ENCODE measurements at places on chromosomes 6 and 20.

DNA sequence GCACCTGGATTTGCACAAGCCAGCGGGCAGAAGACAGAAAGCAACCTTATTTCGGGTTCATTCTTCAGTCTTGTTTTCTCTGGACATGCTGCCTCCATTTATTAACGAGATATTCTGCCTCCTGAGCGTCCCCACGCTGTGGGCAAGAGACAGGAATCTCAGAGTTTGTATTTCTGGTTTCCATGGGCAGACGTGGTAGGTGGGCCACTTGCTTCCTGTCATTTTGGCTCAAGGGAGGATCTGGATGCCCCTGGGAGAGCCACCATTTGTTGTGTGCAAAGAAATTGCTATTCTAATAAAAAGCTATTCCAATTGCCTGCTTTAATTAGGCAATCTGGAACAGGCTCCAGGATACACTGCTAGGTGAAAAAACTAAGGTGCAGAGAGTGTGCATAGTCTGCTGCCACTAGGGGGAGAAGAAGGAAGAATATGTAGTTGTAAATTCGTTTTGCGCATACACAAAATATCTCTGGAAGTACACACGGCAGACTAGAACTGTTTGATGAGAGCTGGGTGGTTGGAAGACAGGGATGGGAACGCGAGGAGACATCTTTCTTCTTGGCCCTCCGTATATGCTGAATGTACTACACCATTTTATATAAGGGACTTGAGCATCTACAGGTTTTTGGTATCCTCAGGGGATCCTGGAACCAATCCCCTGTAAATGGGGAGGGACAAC is 30.1 kb upstream of the SLC16A10 start:
- DNase-seq: peak; percentile 4

DNA sequence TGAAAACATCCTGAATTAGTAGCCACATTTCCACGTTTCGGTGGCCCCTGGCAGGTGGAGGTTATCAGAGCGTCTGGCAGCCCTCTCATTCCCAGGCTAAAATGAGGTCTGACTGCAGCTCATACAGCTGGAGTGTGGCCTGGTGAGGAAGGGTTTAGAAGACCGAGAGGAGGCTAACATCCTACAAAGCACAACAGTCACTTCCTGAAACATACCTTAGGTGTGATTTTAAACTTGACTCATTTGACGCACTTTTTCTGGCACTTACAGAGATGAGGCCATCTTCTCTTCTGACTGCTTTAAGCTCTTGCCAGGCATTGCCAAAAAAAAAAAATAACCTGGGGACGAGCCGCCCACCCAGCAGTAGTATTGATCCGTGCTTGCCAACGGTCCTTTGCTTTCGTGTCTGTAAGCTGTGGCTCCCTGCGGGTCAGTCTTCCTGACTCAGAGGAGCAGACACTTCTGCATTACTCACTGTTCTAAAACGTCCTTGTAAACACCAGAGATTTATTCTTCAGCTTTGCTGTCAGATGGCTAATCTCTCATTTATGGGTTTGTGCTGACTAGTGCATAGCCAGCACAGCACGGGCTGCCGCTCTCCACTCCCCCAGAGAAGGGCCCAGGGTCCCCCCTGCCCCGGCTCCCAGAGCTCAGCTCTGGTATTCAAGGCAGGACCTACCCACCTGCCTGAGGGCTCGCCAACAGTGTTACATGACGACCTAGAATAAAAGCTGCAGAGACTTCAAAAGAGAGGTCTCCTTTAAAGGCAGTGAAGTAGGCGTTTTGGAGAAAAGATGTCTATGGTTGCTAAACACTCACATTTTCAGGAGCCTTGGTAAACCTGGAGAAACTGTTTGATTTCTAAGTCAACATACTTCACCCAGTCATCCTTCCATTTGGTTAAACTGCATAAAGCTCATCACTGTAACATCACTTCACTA is 78.5 kb upstream of the FRMD1 start:
- peak; percentile 38 for DNase-seq

- DNase-seq: no peak
Measured at GRCh38 chr6:12958052-12958706, 241.6 kb downstream of the PHACTR1 start.

DNA sequence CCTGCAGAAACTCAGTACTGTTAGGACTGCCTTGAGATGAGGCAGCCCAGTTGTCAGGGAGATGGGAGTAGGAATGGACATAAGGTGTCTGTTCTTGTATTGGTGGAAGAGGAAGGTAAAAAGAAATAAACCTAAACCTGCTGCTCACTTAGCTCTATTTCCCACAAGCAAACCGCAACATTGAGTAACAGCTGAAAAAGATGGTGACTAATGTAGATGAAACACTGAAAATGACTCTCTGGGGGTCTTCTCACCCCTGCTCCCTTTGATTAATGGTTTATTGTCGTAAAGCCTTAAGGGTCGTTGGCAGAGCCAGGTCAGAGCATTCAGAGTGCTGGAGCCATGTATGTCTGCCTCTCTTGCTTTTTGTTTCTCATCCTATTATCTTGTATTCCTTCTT is 87.5 kb downstream of the FOXO3 start:
- DNase-seq: no peak

DNA sequence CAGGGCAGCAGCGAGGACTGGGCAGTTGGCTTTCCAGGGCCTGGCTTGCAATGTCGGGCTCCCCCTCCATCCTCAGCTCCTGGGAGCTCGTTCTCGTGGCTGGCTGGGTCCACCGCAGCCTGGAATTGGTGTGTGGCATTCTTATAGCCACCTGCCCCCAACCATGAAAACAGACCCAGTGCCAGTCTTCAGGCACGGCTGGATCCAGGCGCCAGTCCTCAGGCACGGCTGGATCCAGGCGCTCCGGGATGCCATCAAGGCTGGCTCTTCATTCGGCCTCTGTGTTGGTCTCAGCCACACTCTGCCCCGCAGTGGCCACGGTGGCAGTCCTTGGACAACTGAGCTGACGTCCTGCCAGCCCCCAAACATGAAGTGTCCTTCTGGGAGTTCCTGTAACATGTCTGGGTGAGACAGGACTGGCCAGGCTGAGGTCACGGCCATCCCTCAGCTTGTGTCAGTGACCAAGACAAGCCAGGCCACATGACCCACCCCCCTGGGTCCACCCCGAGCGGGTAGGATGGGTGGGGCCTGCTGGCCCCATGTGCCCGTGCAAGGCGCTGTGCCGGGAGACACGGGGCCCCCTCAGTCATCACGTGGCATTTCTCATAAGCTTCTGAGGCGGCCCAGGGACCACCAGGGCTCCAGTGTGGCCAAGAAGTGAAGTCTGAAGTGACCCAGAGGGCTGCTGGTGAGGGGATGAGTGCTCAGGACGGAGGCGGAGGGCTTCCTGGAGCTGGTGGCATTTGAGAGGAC is 99.0 kb downstream of the TAF4 start:
- no peak for DNase-seq

- peak; percentile 14 for DNase-seq
Measured at GRCh38 chr6:144408161-144408560, 123.0 kb downstream of the UTRN start.

GRCh38 chr6:113142671-113143174 is 714.4 kb upstream of the MARCKS start:
- DNase-seq: no peak

GRCh38 chr6:47153404-47153755 is 111.2 kb upstream of the ADGRF1 start:
- no peak for DNase-seq

DNA sequence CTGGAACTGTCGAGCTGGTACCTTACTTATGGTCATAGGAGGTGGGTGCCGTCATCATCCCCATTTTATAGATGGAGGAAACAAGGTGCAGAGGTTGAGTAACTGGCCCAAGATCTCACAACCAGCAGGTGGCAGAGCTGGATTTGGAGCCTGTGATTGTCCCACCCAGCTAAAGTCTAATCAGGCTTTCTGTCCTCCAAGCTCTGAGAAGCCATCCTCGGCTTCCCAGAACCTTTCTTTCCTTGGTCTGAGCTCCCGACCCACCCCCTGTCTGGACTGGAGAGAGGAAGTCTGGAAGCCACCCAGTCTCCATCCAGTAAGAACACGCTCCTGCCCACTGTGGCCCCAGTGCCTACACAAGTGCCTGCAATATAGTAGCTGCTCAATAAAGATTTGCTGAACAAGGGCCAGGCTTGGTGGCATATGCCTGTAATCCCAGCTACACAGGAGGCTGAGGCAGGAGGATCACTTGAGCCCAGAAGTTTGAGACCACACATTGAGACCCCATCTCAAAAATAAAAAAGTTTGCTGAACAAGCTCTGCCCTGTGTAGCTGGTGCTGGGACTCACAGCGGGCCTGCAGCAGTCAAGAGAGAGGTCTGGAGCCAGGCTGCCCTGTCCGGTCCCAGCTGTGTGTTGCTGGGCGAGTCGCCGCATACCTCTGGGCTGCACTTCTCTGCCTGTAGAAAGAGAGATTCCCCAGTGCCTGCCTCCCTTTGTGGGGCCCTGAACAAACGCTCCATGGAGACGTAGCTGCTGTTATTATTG is 32.5 kb upstream of the DLGAP4 start:
- DNase-seq: no peak

DNA sequence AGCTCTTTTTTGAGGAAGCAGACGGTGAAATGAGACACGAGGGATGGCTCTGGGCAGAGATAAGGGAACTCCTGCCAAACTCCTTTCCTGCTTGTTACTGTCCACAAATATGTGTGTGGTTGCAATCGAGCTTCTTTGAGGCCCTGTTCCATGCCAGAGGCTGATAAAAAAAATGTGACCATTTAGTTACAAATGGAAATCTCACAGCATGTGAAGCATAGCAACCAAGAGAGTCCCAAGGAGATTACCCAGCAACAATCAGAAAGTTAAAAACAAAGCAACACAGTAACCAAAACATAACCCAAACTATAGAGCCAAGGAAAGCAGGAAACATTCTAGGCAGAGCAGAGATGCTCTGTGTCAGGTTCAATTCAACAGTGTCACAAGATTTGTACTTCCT is 35.4 kb upstream of the HMGN3 start:
- no peak for DNase-seq

- no peak for DNase-seq
Measured at GRCh38 chr6:158046201-158047126, 64.8 kb downstream of the SYNJ2 start.

DNA sequence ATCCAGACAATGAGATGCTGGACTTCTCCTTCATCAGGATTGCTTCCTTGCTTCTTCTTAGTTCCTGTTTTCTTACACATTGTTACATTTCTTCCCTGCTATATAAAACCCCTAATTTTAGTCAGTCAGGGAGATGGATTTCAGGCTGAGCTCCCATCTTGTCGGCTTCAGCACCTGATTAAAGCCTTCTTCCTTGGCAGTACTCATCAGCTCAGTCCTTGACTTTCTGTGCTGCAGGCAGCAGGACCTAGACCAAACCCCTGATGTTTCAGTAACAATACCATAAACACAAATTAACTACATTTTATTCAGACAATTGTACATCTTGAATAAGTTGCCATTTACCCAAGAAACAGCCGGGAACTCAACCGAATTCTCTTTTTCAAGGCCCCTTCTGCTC is 156.4 kb upstream of the RREB1 start:
- DNase-seq: no peak

- DNase-seq: no peak
Measured at GRCh38 chr6:49462599-49462926, 490 bp downstream of the MMUT start.

DNA sequence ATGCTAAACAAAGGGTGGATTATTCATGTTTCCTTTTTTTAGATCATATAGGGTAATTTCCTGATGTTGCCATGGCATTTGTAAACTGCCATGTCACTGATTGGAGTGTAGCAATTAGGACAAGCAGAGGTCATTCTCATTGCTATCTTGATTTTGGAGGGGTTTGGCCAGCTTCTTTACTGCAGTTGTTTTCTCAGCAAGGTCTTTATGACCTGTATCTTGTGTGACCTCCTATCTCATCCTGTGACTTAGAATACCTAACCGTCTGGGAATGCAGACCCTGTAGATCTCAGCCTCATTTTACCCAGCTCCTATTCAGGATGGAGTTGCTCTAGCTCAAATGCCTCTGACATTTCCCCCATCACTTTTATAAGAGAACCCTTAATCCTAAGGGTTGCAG is 53.6 kb downstream of the CDS2 start:
- DNase-seq: no peak

DNA sequence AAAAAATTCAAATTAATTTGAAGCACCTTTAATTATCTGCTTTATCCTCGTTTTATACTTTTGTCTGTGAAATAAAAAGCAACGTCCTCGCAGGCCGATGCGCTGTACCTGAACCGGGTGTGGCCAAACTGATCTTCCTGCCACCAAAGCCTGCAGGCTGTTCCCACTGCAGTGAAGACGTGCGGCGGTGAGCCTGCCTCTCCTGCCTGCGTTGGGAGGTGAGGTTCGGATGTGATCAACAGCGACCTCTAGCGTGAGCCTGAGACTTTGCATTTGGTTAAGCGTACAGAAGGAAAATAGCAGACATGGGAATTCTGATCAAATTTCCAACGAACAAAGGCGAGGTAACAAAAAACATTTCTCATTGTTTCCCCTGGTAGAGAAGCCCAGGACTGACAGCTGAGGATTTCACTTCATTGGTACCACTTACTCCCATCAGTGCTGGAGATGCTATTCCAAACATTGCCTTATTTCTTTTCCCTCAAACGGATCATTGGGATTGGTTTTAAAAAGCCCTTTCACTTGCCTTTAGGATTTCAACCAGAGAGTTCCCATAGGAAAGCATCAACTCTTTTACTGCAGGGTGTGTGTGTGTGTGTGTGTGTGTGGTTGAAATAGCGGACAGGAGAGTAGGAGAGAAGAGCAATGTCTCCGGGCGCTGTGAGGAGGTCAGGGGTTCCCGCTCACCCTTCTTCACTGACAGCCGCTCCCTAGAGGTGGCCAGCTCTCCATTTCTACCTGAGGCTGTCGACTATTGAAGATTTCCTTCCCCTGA is 56.6 kb upstream of the CCN6 start:
- peak; percentile 80 for DNase-seq

- DNase-seq: no peak
Measured at GRCh38 chr6:167495506-167496401, 170.9 kb downstream of the TTLL2 start.

DNA sequence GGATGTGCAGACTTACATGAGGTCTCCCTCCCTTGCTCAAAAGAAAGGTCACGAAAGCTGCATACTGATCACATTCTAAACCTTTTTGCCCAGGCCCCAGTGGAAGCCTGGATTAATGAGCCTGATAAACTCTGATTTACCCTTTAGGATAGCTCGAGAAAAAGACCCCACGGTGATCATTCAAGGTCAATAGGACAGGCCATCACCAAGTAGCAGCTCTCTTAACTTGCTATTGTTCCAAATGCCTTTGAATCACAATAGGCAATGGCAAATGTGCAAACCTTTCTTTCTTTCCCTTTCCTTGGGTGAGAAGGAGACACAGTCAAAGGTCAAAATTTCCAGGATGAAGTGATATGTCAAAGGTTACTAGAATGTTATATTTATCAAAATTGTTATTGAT is 327.3 kb downstream of the HDGFL1 start:
- no peak for DNase-seq

GRCh38 chr6:82144007-82144851 is 103.3 kb downstream of the IBTK start:
- no peak for DNase-seq

DNA sequence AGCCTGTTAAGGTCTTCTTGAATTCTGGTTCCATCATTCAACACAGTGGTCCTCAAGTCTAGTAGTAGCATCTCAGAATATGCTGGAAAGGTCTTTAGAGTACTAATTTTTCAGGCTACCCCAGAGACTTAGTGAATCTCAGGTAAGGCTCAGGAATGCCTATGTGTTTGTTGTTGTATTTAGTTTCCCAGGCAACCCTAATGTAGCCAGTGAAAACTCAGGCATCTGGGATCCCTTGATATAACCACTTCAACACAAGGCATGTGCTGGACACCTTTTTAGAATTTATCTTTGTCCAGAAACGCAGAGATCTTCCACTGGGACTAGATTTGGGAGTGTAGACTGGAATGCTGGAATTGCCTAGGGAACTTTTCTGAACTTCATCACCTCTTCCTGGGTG is 597.9 kb upstream of the FLRT3 start:
- no peak for DNase-seq

- DNase-seq: no peak
Measured at GRCh38 chr6:28947831-28948270, 24.1 kb upstream of the TRIM27 start.

Data from nephron progenitor cell (in vitro differentiated cells).